ENCODE measurements at places on chromosomes 12 and 14. TPM values are rescaled to one million over a fixed set of nuclear protein-coding genes. Genes with fewer than 3 reads are reported as not detected.

Gene PTCSC3
- not detected for total RNA-seq

DNA sequence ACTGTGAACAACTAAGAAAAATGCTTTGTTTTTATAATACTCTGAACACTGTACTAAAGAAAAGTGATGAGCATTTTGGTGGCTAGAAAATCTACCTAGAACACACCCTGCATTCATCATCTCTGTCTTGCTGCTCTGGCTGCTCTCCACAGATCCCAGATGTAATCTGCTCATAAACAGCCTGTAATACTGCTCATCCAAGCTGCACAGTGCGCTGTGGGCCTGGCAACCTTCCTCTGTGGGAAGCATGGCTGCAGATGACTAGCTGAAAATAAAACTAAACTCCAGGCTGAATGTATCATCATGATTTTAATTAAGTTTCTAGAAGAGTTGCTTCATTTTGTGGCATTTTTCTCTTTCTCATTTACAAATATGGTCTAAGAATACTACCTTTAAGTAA lies 200.7 kb downstream of the SLC2A13 start:
- peaks cover 25% of the 10 kb centered on the region for H3K4me1 ChIP-seq
- H3K4me3 ChIP-seq: no peak overlapping the region
- no peaks in the 10 kb centered on the region for H3K27me3 ChIP-seq
- no peak overlapping the region for H3K27ac ChIP-seq

GRCh38 chr12:52415870-52416750 lies 10.0 kb upstream of the KRT82 start:
- H3K27ac ChIP-seq: peak overlapping the region; percentile 70
- H3K4me1 ChIP-seq: peaks cover 17% of the 10 kb centered on the region
- no peak for DNase-seq
- no peaks in the 10 kb centered on the region for H3K36me3 ChIP-seq
- peaks cover 33% of the 10 kb centered on the region for H3K27me3 ChIP-seq

GRCh38 chr12:108570743-108571608 lies 8.6 kb downstream of the ISCU start:
- H3K4me3 ChIP-seq: no peak overlapping the region
- no peaks in the 10 kb centered on the region for H3K27me3 ChIP-seq
- H3K27ac ChIP-seq: no peak overlapping the region
- DNase-seq: no peak
- H3K4me1 ChIP-seq: peaks cover 34% of the 10 kb centered on the region

DNA sequence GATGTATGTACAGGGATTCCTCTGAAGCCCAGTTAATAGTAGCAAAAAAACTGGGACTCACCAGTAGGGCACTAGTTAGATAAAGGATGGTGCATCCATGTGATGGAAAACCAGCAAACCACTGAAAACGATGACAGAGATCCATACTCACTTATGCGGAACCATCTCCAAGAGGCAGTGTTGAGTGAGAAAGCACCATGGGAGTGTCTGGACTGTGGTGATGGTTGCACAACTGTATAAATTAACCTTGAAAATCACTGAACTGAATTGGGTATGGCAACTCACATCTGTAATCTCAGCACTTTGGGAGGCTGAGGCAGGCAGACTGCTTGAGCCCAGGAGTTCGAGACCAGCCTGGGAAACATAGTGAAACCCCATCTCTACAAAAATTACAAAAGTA lies 53.6 kb upstream of the ZFP36L1 start:
- H3K4me1 ChIP-seq: peaks cover 5% of the 10 kb centered on the region
- peaks cover 8% of the 10 kb centered on the region for H3K27me3 ChIP-seq
- H3K4me3 ChIP-seq: no peak overlapping the region
- no peaks in the 10 kb centered on the region for H3K36me3 ChIP-seq

DNA sequence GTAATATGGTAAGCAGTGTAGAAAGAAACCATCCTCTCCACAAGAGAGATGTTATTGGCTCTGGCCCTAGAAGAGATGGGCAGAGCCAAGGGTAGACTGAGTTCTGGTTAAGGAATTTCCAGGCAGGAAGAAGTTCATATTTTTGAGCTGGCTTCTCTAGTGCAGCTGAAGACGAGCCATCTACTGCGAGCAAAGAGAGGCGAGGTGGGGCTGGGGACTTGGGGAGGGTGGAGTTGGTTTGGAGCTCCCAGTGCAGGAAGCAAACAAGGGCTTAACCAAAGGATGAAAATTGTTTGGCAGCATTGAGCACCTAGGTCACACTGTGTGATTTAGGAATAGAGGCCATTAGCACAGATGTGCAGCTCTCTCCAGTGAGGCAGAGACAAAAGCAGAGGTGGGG lies 239.6 kb downstream of the ZFP36L1 start:
- no peak overlapping the region for H3K4me3 ChIP-seq
- peaks cover 71% of the 10 kb centered on the region for H3K4me1 ChIP-seq

DNA sequence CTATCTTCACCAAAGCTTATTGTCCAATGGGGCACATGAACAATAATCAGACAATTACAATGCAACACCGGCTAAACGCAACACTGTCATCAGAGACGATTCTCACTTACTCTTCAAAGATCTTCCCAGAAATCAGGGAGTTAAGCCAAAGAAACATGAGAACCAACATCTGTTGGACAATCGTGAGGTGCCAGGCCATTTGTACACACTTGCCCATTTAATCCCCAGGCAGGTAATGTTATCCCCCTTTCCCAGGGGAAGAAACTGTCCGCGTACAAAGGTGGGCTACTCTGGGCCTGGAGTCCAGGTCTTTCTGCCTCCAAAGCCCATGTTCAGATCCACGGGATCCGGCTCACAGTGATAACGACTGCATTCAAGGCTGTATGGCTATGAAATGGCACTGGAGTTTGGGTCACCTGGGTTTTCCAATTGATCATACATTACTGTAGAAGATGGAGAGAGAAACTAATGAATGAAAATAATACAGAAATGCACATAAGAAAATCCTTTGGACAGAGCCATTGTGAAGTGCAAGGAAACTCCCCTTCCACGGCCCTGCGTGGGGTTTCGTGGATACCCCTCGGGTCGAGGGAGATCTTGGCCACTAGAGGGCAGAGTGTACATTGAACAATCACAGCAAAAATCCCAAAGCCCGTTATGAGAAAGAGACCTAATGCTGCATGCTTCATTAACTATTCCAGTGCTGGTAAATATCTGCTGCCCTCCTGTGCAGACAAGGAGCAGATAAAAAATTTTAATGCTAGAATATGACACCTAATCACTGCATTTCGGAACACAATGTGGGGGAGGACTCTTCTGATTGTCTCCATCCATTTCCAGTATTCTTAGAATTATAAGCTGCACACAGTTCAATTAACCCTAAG lies 111.4 kb downstream of the EGLN3 start:
- no peaks in the 10 kb centered on the region for H3K27me3 ChIP-seq
- peaks cover 14% of the 10 kb centered on the region for H3K4me1 ChIP-seq
- DNase-seq: no peak
- H3K27ac ChIP-seq: no peak overlapping the region

GRCh38 chr12:122895320-122895703 lies 612 bp downstream of the VPS37B start:
- peaks cover 60% of the 10 kb centered on the region for H3K4me1 ChIP-seq
- no peaks in the 10 kb centered on the region for H3K36me3 ChIP-seq
- H3K4me3 ChIP-seq: peak overlapping the region; percentile 78
- peak overlapping the region; percentile 93 for H3K27ac ChIP-seq
- no peaks in the 10 kb centered on the region for H3K27me3 ChIP-seq
- no peak for DNase-seq

GRCh38 chr14:106845286-106846087 lies 1319.1 kb downstream of the TMEM121 start:
- peaks cover 63% of the 10 kb centered on the region for H3K27me3 ChIP-seq
- H3K4me3 ChIP-seq: peak overlapping the region; percentile 61
- no peak for DNase-seq
- H3K36me3 ChIP-seq: no peaks in the 10 kb centered on the region

DNA sequence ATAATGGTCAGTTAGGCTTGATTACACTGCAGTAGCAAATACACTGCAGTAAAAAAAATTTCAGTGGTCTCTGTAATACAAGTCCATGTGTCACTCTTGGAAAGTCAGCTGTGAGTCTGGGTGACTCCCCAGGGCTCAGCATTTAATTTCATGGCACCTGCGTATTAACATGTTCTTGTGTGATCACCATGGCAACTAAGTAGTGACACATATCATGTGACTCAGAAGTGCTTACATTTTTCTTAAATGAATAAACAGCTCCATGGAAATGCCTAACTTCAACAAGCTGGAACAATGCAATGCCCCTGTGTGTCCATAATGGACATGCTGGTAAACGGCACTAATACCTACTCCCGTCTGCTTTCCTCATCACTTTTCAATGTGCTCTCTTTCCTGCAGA lies 88.5 kb upstream of the ANO4 start:
- no peak overlapping the region for H3K27ac ChIP-seq
- H3K4me1 ChIP-seq: no peaks in the 10 kb centered on the region
- DNase-seq: no peak
